Fibroblast of skin of back (primary cell): ENCODE measurements at places on chromosomes 7 and 10.

- no peak for DNase-seq
Measured at GRCh38 chr10:44010873-44011602, 362.4 kb upstream of the ZNF32 start.

DNA sequence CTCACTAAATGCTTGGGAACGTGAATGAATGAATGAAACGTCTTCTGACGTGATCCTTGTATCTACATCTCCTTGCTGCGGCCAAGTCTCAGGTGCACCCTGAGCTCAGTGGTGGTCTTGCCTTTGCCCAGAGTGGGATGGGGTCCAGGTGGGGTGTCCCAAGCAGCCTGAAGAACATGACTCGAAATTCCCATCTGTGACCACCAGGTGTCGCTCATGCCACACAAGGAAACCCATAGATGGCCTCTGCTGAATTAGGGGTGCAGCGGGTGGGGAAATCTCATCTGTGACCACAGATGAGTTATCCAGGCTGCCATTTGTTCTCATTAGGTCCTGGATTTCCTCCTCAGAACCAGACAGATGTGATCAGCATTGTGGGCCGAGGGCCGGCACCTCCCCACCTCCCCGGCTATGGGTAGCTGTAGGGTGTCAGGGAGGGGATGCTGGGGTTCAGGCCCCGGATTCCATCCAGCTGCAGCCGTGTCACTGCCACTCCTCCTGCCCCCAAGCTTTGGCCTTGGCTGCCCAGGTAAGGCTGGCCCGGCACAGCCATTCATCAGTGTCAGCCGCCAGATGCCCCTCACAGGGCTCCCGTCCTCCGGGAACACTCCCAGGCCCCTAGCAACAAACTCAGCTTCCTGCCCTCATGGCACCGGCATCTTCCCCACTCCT is 21.0 kb upstream of the GNA12 start:
- peak; percentile 67 for DNase-seq

DNA sequence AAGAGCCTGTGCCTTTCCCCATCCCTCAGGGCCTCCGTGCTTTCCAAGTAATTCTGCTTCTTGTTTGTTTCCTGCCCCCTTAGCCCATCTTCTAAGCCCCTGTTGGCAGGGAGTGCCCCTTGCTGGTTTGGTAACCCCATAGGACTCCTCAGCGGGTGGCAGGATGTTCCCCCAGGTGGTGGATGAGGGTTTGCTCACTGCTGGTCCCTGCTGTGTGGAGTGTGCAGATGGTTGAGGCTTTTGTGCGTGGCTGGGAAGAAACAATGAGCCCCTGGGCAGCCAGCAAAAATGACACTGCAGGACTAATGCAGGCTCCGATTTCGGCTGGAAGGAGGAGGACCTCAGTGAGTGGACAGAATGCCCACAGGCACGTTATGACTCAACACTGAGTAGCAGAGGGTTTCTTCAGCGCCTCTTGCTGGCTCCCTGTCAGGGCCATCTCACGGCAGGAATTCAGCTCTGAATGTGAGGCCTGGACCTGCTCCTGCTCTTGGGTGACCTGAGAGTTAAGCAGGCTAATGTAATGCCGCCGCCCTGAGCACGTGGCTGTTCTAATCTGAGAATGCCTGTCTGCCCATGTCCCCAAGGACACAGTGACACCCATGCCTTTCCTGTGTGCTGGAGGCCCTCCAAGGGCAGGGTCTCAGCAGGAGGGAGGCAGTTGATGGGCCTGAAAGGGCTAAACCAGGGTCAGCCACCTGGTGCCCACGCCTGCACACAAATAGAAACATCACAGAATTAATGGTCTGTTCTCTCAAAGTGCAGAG is 16.6 kb downstream of the BAG3 start:
- peak; percentile 97 for DNase-seq

GRCh38 chr7:51080622-51081269 is 235.9 kb downstream of the COBL start:
- DNase-seq = no peak

GRCh38 chr10:19651549-19651948 is 164.7 kb upstream of the PLXDC2 start:
- peak; percentile 76 for DNase-seq

- no peak for DNase-seq
Measured at GRCh38 chr10:121245754-121246153, 352.5 kb downstream of the FGFR2 start.

DNA sequence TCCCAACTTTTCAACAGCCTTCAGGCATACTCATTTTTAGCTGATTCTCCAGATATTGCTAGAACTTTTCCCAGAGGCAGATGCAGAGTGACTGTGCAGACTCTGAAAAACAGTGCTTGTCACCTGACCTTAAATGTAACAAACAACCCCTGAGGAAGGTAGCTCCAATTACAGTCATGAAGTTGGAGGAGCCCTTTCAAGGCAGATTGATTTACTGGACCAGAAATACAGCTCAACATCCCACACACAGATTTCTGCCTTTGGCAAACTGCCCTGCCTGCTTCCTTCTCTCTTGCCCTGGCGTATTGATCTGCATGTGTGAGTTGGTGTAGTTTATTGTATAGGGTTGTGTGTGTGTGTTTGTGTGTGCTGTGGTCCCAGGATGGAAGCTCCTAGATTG is 38.5 kb downstream of the PYROXD2 start:
- no peak for DNase-seq

DNA sequence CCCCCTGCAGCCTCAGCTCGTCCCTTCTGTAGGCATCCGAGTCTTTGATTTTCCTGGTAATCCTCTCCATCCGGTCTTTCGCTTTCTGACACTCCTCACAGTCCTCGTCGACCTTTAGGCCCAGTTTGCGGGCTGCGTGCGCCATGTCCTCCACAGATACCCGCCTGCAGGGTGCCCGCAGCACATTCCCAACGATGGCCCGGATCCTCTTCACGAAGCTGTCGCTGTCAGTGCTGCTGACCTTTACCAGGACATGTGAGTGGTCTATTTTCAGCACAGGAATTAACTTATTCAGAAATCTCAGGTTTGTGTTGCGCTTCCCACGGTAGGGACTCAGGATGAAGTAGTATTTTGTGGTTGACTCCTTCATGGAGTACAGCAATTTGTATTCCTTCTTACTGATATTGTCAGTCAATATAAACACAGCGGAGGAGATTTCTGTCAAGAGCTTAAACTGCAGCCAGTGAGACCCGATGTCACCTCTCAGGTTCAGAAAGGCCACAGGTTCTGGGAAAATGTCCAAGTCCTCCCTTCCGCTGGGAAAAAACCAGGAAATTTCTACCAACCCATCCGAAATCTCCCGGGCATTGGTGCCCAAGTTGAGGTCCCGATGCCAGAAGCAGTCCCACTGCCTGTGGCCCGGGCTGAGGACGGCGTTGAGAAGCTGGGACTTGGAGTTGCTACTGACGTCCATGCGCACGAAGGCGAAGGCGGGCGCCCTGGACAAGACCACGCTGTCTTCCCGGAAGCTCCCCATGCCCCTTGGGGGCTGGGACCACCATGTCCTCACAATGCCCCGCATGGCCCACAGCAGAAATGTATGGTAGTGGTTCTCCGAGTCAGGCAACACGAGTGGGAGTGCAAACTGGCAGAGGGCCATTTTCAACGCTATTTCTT is 8.9 kb upstream of the MRPS24 start:
- DNase-seq = no peak

DNA sequence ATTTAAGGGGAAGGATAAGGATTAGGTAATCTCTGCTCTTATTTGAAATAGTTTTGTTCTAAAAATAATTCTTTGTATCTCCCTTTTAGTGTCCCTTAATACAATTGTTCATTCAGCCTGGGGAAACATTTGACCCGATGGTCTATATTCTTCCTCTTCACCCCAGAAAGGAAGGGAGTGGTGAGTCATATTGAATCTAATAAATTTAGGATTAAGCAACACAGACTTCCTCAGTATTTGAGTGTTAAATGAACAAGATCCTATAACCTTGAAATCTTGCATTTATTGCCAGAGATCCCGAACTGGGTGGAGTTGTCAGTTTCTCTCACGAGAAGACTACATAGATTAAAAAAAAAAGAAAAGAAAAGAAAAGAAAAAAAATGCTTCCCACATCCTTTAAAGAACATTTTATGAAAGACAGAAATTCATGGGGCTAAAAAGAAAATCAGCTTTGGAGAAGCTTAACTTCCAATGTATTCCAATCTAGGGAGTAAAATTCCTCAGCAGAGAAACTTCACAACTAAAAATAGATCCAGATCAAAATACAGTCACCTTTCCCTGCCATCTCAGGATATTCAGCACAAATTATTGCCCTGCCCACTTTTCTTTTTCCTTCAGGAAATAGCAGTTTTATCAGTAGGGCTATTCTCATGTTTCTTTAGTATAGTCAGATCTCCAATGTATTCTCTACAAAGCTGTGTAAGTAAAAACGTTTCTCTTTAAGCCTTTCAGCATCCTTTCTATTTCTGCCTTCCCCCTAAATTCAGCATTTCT is 82.2 kb downstream of the SEMA3D start:
- DNase-seq = no peak

GRCh38 chr10:7986851-7987250 is 67.6 kb upstream of the GATA3 start:
- peak; percentile 48 for DNase-seq

DNA sequence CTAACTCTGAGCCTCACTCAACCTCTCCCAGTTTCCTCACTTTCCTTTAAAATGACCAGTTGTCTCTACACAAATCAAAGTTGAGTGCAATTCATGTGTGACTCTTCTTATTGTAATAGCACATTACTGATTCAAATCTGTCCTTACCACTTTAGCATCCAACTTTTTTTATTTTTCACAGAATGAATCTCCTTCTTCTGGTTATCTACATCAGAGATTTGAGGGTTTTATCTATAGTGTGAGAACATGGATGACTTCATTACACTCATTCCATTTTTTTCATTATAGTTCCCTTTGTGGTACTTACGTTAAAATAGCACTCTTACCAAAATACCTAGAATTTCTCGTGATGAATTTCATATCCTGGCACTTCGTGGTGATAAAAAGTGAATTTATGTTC is 43.3 kb downstream of the RTKN2 start:
- peak; percentile 32 for DNase-seq

GRCh38 chr10:76549171-76549570 is 1088.4 kb downstream of the KCNMA1 start:
- no peak for DNase-seq

GRCh38 chr7:20402747-20403230 is 72.1 kb downstream of the ITGB8 start:
- DNase-seq = no peak

- peak; percentile 21 for DNase-seq
Measured at GRCh38 chr7:477626-478220, 41.9 kb downstream of the PDGFA start.

- no peak for DNase-seq
Measured at GRCh38 chr7:154777023-154777422, 225.9 kb downstream of the PAXIP1 start.

- no peak for DNase-seq
Measured at GRCh38 chr7:127751490-127752448, 99.8 kb downstream of the SND1 start.

- no peak for DNase-seq
Measured at GRCh38 chr7:94059746-94060145, 55.6 kb upstream of the BET1 start.

GRCh38 chr10:76962851-76963250 is 674.8 kb downstream of the KCNMA1 start:
- peak; percentile 32 for DNase-seq

DNA sequence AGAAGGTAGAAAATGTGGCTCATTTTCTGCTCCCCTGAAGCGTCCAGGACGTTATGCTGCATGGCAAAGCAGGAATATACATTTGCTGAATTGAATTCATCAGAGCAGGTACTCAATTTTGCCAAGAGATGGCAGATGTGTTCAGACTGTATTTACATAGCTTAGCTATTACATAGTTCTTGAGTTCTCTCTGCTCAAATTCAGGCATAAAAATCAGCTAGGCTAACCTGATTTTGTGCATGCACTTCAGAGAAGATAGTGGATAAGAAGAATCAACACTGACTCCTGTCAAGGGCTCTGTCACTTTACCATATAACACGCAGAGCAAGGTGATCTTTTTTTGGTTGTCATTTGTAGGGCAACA is 209.2 kb upstream of the FAM3C start:
- no peak for DNase-seq

DNA sequence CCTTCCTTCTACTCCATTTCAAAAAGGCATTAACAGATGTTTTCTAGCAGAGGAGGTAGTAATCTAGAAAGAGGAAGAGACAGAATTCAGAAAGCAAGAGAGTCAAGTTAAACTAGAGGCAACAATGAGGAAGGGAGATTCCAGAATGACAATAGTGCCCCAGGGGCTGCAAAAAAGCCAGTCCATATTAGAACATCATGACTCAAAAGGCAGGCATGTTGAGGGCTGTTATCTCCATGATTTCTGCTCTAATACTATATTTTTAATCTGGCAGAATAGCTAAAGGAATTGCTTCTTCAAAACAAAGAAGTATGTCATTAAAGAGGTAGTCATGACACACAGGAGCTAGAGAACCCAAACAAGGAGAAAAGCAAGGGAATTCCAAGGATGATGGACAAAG is 599.6 kb downstream of the INHBA start:
- peak; percentile 90 for DNase-seq

DNA sequence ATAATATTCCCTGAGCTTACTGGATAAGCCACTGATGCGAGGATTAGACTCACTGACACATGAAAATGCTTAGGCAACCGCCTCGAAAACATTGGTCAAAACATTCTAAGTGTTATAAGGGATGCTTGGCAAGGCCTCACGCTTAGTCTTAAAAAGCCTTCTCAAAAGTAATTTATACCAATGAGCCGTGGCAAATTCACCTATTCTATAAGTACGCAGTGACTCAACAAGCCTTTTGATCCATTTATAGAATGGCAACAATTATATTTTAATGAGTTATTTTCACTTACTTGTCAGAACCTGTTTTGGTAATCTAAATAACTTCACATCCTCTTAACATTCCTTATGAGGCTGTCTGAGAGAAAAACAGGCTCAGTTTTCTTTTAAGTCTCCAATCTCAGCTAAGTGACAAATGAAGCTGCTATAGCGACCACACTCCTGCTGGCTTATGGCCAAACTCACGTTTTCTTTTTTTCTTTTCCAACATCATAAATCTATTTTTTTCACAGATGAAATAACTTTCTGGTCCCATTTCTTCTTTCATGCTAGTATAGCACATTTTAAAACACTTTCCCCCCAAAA is 121.2 kb upstream of the AFAP1L2 start:
- no peak for DNase-seq

- DNase-seq = no peak
Measured at GRCh38 chr7:104458875-104459274, 130.5 kb downstream of the LHFPL3 start.

DNA sequence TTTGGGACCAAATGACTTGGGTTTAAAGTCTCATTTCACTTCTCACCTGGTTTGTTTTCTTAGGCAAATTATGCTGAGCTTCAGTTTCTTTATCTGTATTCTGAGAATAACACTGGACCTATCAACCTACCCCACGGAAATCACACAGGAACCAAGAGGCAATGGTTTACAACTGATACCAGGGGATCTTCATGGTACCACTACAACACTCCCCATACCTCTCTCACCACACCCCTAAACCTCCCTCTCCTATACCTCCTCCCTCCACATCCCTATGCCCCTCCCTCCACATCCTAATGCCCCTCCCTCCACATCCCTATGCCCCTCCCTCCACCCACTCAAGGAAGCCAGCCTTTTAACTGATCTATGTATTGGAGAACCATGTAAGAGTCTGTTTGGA is 9.9 kb downstream of the FAM204A start:
- DNase-seq = no peak
